ENCODE measurements at places on chromosomes 1 and 21. TPM values are rescaled to one million over a fixed set of nuclear protein-coding genes. Genes with fewer than 3 reads are reported as not detected.

Gene NBPF6
- not detected for total RNA-seq

- DNase-seq, result no peak
Observed at GRCh38 chr1:162305969-162306368, 70.7 kb downstream of the SPATA46 start.

Gene WDR4
- 11.4 TPM for total RNA-seq

- no peak for DNase-seq
Observed at GRCh38 chr1:203177036-203177405, 1.4 kb upstream of the MYBPH start.

DNA sequence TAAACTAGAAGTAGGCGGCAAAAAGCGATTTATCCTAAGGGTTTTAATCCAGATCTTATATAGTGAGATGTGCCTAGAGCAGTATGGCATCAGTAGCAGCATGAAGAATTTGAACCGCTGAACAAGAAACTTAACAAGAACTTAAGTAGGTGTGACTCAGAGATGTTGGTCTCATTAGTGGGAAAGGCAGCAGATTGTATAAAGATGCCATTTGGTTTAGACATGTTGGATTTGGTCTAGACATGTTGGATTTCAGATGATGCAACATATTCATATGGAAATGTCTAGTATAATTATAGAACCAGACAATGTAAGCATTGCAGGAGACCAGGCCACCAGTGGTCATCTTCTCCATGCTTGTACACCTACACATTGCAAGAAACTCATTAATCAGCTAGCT, 42.1 kb upstream of the ZP4 start:
- DNase-seq, result no peak

DNA sequence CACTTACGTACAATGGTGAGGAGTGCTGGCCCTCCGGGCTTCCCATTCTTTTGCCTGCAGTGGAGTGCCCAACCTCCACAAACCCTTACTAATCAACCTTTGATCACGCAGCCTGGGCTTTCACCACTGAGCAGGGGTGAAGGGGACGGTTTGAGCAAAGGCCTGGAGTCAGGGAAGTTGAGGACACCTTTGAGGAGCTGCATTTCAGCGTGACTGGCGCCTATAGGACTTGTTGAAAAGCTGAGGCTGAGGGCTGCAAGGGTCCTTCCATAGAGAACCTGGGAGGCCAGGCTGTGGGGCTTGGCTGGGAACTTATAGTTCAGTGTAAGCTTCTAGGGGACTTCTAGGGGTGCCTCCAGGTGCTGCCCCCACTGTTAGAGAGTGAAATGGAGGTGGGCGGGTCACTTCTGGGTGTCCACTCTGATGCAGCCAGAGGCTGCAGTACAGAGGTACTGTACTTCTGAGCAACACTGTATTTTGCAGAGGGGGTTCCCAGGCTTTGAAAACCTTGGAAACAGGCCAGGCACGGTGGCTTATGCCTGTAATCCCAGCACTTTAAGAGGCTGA, 9.8 kb downstream of the SYTL1 start:
- no peak for DNase-seq

GRCh38 chr21:26883768-26884167, 38.6 kb upstream of the ADAMTS1 start:
- no peak for DNase-seq

GRCh38 chr21:17802572-17802971, 16.6 kb downstream of the C21orf91 start:
- DNase-seq, result no peak

GRCh38 chr1:55204997-55205396, 10.2 kb downstream of the USP24 start:
- no peak for DNase-seq

Gene KRTAP10-7
- total RNA-seq, result not detected

GRCh38 chr21:36698385-36698980, 432 bp upstream of the SIM2 start:
- DNase-seq, result no peak

Gene CFAP141
- total RNA-seq, result not detected

- DNase-seq, result no peak
Observed at GRCh38 chr1:234185438-234185837, 187.8 kb upstream of the COA6 start.

Gene FCGR3A
- 6.8 TPM for total RNA-seq

DNA sequence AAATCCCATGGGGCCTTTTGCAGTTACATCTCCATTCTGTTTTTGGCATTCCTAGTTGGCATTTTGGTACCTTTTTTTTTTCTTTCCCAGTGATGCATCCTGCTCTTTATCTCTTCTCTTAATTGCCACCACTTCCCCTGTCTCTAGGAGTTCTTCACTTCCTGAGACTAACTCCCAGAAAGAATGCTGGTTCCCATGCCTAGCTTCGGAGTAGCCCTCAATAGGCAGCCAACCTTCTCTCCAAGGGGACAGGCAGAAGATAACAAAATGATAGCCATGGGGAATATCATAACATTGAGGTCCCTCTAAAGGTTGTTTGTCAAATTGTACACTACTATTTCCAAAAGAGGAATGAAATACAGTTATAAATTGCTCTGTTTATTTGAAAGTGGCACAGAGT, 150.6 kb upstream of the UBE2U start:
- DNase-seq, result no peak

- DNase-seq, result no peak
Observed at GRCh38 chr21:44695641-44696040, 1.3 kb upstream of the KRTAP10-12 start.

DNA sequence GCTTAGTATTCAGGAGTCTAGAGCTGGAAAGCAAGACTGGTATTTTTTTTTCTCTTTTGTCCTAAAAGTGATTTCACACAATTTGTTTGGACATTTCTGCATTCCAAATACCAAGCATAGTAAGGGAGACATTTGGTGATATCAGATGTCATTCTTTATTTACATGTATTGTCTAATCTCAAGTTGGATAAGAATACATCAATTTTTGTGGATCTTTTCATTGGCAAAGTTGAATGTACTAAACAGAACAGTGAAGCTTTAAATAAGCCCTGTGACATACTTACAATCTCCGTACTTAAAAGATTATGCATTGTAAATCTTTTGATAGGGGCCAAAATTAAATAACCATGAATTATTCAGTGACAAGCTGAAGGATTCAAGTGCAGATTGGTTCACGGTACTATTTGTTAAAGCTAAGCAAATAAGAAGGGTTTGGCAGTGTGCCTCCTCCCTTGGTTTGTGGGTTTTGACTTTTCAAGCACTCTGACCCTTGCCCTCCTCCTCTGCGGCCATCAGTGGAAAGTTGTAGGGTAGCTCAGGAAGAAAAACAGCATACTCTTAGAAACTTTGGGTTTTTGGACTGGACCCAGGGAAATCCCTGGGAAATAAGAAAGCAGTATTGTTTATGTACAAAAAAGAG, 663.7 kb downstream of the ADGRL2 start:
- peak; percentile 59 for DNase-seq

Gene NECTIN4
- total RNA-seq, result not detected

Gene PTPN22
- 1.8 TPM for total RNA-seq

Gene NCAM2
- 0.42 TPM for total RNA-seq

- DNase-seq, result no peak
Observed at GRCh38 chr1:71080230-71080738, 551 bp downstream of the ZRANB2 start.

GRCh38 chr1:88661188-88661587, 22.9 kb upstream of the PKN2 start:
- DNase-seq, result no peak

GRCh38 chr1:170836141-170836540, 99.2 kb upstream of the MROH9 start:
- DNase-seq, result no peak

Gene CYP4A11
- not detected for total RNA-seq

Gene GJA9
- total RNA-seq, result not detected

DNA sequence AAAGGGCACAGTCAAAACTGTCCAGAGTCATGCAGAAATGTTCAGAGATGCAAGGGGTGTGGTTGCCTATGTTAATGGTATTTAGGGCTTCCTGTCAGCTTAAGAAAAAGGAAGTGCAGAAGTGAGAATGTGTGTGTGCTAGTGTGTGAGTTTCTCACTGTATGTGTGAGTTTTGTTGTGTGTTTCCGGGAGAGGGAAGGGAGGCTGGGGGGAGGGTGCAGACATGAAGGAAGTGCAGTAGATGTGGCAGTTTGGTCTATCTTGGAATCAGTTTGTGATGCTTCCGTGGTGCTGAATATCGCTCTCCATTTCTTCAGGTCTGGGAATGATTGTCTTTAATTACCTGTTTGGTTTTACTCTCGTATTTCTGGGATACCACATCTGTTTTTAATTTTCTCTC, 16.5 kb upstream of the ATP6V1G3 start:
- DNase-seq, result no peak

- DNase-seq, result no peak
Observed at GRCh38 chr1:40645118-40645680, 20.3 kb downstream of the RIMS3 start.

Gene C1orf226
- 1.2 TPM for total RNA-seq

DNA sequence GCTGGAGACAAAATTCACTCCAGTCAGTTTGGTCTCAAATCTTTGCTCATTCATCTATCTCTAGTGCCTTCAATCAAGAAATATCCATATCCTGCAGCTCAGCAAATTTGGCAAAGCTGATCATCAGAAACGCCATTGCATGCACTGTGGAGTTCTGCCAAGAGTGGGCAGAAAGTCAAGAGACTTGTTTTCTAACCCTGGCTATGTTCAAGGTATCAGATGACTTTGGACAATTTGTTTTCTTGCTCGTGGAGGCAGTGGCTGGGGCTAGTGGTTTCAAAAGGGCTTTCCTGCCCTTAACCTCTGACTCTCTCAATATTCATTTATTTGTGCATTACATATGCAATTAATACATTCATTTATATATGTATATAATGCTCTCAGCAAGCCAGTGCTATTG, 12.8 kb upstream of the LRRC52 start:
- no peak for DNase-seq

- DNase-seq, result no peak
Observed at GRCh38 chr1:225004396-225004795, 74.9 kb downstream of the DNAH14 start.

GRCh38 chr1:60413091-60413490, 339.5 kb upstream of the C1orf87 start:
- DNase-seq, result no peak

Gene MYBPH
- not detected for total RNA-seq

Gene IL20
- not detected for total RNA-seq

GRCh38 chr1:193309936-193310475, 123.6 kb upstream of the B3GALT2 start:
- no peak for DNase-seq

Gene FGR
- 4.2 TPM for total RNA-seq

DNA sequence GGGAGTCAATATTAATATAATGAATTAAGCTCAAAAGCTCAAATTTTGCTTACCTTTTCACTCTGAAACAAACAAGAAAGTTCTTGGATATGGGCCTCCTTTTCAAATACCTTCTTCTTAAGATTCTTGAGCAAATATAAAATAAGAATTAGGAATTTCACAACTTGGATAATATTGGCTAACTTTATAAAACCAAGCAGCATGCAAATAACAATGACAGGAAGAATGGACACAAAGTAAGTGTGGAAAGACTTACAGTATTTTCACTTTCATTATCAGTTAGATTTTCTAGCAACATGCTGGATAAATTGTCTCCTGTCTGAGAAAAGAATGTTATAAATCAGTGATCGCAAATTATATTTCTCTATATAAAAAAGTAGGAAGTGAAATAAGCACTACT, 13.2 kb downstream of the ODF2L start:
- no peak for DNase-seq

- no peak for DNase-seq
Observed at GRCh38 chr1:24978383-24979032, 48.4 kb upstream of the RUNX3 start.

DNA sequence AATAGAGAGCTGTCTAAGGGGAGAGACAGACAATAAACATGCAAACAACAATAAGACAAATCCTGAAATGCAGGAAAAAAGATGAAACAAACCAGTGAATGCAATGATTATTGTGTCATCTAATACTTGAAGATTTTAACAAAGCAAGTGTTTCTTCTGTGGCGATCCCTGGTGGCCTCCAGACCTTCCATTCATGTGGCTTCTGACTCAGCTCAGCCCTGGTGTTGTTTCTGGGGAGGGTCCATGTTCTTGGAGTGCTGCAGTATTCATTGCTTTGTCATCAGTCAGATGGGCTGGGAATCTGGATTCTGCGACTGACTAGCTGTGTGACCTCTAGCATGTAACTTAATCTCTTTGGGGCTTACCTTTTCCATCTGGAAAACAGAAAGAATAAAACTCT, 1.5 kb upstream of the C2CD4D start:
- DNase-seq, result no peak

- DNase-seq, result no peak
Observed at GRCh38 chr21:38297871-38298270, 41.1 kb downstream of the KCNJ15 start.

DNA sequence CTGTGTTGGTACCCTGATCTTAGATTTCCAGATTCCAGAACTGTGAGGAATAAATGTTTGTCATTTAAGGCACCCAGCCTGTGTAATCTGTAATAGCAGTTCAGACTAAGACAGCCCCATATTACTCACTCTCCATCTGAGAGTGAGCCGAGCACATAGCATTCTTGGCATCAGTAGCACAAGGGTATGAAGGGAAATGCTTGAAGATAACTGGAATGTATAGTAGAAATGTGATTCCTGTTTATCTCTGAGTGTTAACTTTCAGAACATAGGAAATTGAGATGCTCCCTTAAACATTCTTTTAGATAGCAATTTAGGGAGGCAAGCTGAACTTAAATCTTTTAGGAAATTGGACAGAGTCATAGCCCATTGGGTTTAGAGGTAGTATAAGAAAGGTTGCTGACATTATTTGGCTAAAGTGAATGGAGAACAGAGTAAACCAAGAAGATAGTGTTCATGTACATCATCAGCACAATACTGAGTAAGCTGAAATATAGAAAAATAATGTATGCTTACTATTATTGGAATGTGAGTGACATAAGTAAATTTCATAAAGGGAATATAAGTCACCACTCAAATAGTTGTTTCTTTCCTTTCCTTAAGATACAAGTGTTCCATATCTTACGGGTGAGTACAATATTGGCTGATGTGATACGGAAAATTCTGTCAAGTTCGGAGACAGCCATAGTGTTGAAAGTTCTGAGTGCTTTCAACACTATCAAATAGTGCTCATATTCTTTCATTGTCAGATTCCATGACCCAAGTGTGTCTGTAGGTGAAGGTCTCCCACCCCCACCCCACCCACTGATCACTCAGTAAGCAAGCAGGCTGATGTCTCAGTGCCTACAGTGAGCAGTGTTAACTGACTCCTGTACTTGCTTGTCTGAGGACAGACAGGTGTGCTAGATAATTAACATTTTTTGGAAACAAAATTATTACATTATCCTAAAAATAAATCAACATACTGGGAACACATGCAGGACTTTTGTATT, 73.7 kb downstream of the LRRC8D start:
- no peak for DNase-seq

DNA sequence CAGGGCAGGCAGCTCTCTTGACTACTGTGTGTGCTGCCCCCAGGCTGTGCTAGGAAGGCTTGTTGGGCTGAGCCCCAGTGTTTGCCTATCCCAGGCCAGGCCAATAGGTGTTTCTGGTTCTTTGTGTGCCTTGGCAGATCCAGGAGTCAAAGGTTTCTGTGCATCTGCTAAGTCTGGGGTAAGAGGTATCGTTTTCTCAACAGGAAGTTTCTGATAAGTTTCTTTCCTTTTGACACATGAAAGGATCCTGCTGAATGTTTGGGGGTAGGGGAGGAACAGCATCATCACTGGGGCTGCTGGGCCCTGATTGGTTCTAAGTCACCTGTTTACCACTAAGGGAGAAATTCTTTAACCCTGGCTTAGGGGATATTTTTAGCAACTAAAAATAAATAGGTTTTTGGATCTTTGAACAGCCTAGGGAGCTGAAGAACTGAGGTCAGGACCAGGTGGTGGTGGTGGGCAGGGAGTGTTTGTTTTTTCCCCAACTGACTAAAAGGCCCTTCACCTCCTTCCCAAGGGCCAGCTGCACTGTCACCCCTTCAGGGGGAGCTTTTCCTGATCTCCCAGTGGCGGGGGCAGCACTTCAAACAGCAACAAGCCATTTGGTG, 85.1 kb downstream of the KCNN3 start:
- DNase-seq, result no peak

Gene CRNN
- 0.46 TPM for total RNA-seq
